AG09319 (cell line): ENCODE measurements at places on chromosomes 2 and 18.

DNA sequence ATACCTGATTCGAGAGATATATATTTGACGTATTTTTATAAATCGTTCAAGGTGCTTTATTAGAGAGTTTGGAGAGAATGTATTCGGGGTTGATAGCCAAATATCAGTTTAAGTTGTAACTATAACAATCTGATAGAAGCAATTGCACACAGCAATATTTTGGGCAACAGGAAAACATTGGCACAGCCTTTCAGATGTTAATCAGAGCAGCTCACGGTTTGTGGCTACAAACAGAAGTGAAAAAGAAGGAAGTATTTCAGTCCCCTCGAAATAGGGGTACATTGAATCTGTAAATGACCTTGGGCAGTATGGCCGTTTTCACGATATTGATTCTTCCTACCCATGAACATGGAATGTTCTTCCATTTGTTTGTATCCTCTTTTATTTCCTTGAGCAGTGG is 20.6 kb downstream of the SERPINB10 start:
- no peak for DNase-seq

GRCh38 chr2:239908308-239908707 is 116.8 kb downstream of the NDUFA10 start:
- DNase-seq = no peak

- DNase-seq = no peak
Observed at GRCh38 chr2:20567159-20567925, 83.6 kb downstream of the HS1BP3 start.

DNA sequence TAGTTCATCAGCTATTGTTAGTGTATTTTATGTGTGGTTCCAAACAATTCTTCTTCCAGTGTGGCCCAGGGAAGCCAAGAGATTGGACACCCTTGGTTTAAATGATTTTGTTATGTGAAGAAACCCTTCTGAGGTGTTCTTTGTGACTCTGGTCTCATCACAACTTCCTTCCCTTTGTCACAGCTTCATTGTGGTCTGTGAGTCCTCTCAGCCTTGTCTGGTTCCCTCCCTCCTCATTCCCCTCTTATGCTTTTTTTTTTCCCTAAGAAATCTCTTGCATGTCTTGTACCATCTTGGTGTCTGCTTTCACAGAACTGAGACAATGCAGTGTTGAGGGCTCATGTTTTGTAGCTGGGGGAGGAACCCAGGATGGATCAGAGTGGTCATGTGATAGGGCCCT is 118.9 kb downstream of the TMEM182 start:
- no peak for DNase-seq

DNA sequence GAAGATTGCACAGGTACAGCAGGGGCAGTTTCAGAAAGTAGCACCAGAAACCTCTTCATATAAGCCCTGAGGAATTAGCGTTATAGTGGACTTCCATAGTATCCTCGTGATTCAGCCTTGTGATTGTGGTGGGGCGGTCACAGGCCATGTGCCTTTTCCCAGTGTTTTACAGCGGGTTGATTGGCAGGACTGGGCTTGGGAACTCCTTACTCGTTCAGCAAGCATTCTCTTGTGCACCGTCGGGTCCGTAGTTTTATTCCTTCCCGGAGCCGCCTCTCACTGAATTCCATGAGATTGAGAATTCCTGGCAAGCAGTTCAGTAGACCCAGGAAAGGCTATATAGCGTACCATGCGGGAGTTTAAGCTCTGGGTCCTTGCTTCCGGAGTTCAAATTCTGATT is 5.2 kb downstream of the COPS8 start:
- no peak for DNase-seq

- no peak for DNase-seq
Observed at GRCh38 chr2:23342075-23342474, 42.9 kb upstream of the KLHL29 start.

DNA sequence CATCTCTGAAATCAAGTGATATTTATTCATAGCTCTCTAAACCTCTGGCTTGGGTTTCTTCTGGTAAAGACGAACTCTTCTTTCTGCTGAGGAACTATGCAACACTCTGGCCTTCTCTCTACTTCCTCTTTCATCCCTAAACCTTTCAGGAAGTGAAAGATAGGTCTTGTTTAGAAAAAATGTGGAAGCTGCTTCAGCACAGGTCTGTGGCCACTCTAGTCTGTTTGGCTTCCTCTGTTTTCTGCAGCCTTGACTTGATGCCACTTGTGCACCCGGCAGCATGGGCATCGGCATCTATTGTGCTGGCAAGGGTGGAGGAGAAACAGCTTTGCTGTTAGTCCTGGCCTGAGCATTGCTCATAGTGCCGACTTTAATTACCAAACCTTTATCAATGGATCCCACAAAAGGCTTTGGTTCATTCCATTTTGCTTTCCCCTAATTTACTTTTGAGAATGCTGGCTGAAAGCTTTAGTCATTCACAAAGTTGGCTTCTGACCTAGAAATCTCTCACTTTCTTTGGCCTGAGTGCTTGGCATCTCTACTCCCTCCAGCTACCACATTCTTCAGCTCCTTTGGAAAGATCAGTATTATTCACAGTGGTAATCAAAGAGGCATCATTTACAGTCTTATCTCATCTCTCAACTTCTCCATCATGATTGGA is 32.0 kb upstream of the GPR39 start:
- no peak for DNase-seq

GRCh38 chr2:138716183-138716582 is 64.0 kb downstream of the NXPH2 start:
- DNase-seq = no peak
